ENCODE measurements at places on chromosomes 6 and 20.

GRCh38 chr6:2863901-2864300 lies 22.2 kb upstream of the SERPINB1 start:
- no peak for DNase-seq

GRCh38 chr6:7391151-7391550 lies 1.5 kb downstream of the RIOK1 start:
- no peak for DNase-seq

GRCh38 chr20:9485614-9486340 lies 28.6 kb upstream of the LAMP5 start:
- no peak for DNase-seq

DNA sequence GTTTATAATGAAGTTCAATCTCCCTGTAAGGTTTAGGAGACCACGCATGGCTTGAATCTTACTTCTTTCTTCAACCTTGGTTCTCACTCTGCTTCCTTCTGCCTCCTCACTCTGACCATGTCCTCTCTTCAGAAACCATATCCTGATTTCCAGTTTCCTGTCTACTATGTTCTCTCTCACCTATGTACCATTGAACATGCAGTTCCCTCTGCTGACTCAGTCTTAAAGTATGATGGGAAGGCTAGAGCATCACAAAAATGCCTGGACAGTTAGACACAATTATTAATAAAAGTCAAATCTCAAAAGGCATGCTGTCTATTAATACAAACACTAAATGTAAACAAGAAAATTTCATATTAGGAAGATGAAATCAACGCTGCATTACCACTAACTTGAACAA lies 151.6 kb downstream of the PRKN start:
- DNase-seq = no peak

GRCh38 chr20:62482146-62482809 lies 6.5 kb upstream of the GATA5 start:
- no peak for DNase-seq

DNA sequence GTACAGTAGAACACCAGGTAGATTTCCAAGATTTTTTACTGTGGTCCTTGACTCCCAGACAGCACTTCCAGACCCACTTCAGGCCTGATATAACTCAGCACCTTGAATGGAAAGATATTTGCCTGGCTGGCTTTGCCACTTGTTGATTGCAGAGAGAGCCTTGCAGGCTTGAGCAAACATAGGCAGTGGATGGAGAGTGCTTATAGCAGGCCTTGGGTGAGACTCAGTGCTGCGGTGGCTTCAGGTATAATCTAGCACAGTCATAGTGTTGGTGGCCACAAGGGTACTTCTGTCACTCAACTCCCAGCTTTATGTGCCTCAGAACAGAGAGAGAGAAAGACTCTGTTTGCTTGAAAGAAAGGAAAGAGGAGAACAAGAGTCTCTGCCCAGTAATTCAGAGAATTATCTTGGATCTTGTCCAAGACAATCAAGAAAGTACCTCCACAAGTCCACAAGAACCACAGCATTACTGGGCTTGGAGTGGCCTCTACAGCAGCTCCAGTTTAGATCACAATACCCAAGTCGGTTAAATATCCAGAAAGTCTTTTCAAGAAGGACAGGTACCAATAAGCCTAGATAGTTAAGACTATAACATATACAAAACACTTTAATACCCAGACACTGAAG lies 70.5 kb upstream of the FKBP1C start:
- DNase-seq = no peak

DNA sequence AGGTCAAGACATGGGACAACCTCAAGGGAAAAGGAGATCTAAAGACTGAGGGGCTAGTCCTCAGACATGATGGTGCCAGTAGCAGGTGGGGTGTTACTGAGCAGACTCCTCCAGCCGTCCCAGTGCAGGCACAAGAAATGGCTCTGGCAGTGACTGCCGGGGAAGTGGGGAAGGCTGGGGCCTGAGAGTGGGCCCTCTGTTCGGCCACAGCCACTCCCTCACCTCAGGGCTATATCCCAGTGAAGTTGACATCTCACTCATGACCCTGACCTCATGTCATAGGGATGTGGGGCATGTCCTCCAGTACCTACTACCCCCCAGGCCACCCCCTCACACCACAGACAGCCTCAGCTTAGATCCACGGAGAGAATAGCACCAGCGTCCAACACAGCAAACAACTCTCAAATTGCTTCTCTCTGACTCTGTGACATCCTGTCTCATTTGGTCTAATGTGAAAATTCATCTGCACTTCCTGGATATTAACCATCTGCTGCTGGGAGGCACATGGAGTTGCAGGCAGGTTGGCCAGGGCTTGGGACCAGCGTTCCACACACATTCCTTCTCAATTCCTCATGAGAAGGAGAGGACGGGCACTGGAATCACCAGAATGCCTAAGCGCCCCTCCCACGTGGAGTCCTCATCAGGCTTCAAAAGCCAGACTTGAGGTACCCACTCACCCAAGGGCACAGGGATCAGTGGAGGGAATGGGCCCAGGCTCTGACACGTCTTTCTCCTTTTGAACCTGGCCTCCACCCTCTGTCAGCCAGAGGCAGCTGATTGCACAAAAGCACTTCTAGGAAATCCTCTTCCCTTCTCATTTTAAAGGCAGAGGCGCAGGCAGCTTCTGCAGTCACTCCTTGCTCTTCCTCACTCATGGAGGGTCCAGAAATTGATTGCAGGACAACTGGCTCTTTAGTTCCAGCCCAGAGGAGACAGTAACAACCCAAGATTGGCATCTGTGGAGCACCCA lies 163.6 kb upstream of the CST7 start:
- no peak for DNase-seq

Data from T-helper 22 cell (primary cell).